ENCODE measurements at places on chromosomes 2 and 18.

DNA sequence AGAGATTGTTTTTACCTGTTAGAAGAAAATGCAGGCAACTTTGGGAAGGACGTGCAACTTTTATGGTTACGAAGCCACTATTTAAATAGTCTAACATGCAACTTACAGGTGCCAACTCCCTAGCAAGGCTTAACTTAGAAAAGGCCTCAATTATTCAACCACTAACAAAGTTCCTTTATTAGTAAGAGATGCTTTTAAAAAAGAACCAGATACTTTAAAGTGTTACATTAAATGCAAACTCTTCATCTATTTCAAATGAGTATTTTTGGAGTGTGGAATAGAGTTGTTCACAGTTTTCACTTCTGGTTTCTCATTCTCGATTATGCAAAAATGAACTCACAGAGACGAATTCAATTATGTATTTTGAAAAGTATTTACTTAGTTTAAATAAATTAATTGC lies 51.7 kb downstream of the PELI1 start:
- DNase-seq = no peak

DNA sequence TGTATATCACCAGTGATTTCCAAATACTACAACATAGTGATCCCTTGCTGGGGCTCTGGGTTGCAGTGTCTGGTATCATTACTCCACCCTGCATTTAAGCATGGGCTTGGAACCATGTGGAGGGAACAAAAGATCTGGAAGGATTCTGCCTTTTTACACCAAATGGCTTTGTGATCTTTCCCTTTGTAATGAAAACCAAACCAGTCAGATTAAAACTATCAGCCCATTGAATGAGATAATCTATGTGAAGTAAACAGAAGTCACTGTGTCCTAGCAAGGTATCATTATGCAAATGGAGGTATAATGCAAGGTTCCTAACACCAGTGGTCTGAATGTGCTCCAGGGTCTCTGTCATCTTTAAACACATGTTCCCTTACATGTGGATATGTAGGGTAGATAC lies 474.7 kb upstream of the TNP1 start:
- no peak for DNase-seq

DNA sequence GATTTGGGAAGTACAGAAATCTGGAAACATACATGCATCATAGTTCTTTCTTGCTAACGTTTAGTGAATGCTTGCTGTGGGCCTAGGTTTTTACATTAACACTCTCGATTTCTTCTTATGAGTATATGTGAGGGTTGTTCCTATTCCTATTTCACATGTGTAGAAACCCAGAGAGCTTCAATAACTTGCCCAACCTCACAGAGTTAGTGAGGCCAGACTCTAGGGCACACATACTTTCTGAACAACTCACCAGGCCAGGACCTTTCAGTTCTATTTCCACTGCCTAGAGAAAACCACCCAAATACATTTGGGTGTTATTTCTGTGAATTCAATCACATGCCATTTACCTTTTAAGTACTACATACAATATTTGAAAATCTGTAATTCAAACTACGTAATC lies 8.2 kb upstream of the KCTD1 start:
- no peak for DNase-seq

- peak; percentile 93 for DNase-seq
Observed at GRCh38 chr2:235605312-235606003, 111.6 kb downstream of the AGAP1 start.

DNA sequence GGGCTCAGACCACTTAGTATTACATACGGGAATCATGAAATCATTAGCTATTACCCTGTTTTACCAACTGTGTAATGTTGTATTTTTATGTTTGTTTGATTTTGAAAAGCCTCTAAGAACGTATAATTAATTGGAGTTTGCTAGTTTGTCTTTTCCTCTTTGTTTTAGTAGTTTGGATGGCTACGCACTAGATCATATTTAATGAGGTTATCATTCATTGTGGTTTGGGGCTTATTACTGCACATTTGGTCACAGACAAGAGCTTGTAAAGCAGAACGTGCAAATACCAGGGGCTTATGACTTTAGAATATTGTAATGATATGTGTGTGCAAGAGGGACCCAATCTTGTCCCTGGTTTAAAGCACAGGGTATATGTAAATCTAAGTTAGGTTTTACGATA lies 10.3 kb downstream of the CABLES1 start:
- no peak for DNase-seq

GRCh38 chr18:9392726-9393125 lies 58.2 kb downstream of the TWSG1 start:
- DNase-seq = no peak

DNA sequence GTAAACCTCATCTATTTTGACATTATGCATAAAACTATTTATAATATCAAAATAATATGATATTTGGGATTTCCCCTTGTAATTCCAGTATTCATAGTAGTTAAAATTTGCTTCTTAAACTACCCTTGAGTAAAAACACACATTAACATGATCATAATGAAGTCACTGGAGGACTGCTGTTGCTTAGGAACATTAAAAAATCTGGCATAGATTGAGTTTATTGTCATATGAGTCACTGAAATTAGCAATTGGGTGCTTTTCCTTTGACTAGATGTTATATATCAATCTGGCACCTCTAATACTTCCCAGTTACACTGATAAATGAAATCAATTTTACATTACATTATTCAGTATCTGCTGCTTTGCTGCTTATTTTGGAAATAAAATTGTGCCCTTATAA lies 57.0 kb upstream of the ZC3H15 start:
- no peak for DNase-seq

- peak; percentile 73 for DNase-seq
Observed at GRCh38 chr18:74498712-74499627, 2.8 kb downstream of the CNDP2 start.

- no peak for DNase-seq
Observed at GRCh38 chr2:186887107-186888090, 38.4 kb upstream of the ZSWIM2 start.

DNA sequence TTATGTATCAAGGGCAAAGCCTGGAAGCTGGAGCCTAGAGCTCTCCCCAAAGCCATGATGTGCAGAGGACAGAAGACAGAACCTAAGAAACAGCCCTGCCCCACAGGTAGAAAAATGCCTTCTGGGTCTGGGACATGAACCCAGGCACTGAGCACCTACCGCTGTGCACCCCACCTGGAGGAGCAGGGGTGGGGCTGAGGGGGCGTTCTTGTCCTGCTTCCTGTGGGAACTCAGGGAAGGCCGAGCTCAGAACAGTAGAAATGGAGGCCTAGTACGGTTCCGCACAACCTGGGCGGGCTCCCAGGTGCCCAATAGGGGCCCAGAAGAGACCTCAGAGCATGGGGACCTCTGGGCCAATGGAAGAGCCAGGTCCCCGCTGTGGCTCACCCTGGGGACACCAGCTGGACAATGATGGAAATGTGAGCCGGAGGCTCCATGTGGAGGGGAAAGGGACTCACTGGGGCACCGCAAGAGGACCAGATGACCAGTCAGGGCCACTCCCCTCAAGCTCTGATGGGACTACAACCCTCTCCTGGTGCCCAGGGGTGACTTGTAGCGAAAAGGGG lies 3.2 kb downstream of the CRACDL start:
- DNase-seq = no peak

DNA sequence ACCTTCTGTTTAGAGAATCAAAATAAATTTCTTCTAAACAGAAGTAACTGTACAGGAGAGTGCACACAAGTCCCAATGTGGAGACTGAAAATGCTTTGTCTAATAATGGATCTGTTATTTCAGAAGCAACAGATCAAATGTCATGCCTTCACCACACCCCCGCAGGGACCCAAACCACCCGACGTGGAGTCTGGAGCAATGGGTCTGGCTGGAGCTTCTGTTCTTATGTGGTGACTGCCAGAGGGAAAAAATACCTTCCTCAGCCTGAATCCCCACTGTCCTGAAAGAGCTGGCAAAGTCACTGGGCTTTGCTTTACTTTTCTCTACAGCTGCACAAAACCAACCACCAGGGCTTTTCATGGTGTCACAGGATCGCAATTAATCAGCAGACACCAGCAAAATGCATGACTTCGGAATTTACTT lies 119.0 kb upstream of the ZFP36L2 start:
- DNase-seq = no peak

- DNase-seq = no peak
Observed at GRCh38 chr2:67645280-67646138, 248.4 kb downstream of the ETAA1 start.

GRCh38 chr18:47283476-47283875 lies 32.0 kb upstream of the SKOR2 start:
- DNase-seq = no peak

DNA sequence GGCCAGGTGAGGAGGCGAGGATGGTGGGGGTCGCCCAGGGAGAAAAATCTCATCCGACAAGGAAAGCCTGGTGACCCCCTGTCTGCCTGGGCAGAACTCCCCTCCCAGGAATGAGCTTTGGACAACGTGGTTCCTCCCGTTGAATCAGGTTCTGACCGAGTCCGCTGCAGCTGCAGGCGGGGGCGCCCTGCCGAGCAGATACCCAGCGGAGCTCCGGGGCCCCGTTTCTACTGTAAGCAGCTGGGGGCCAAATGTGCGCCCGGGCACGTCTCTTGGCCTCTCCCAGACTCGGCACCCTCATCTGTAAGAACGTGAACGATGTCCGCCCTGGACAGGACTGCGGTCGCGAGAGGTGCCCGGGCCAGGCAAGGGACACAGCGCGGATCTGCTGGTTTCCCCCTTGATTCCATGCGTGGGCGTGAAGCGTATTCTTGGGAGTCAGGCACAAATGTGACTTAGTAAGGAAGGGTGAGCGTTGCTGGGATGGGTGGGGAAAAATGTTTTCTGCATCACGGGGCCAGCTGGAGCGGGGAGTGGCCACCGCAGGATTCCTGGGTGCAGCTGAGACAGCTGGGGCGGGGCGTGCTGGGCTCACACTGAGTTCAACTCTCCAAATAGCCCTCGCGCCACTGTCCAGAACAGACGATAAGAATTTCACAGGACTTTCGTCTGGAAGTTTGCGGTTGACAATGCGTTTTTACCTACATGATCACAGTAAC lies 20.2 kb upstream of the TUBB6 start:
- DNase-seq = no peak

All from globus pallidus (tissue), 1 donor.